Glomerular endothelial cell (primary cell): ENCODE measurements at places on chromosomes 4 and X.
A peak's percentile ranks its signal among the peaks of the same experiment; 100 is the strongest.

DNA sequence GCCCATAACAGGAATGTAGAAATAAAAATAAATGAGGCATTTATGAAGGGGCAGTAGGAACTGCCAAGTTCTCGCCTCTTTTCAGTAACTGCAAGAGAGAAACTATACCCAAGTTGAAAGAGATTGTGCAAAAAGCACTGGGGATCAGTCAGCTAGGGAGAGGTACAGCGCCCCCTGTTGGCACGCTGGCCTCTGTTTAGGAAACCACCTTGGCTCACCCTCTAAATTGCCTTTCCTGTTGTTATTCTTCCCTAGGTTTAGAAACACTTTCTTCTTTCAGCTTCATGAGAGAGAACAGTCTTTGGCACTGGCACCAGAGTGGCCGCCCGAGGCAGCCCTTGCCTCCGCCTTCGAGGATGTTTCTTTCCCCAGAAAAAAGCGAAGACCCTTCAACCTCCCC lies 348.5 kb downstream of the MID1IP1 start:
- DNase-seq = peak; percentile 9

DNA sequence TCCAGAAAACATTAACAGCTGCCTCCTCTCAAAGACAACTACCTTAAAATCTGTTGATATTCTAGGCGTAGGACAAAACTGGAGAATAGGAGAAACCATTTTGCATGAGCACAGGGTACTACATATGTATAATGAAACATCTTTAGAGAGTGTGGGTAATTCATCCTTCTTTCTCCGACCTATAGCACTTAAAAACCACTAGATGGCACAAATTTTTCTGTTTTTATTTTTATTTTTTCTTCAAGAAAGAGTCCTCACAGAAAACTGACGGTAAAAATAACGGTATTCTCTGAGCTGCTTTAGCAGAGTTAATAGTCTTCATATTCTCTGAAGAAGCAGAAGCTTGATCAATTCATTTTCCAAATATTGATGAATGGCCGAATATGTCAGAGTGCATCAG lies 14.6 kb downstream of the SMIM31 start:
- DNase-seq = no peak

- no peak for DNase-seq
Observed at GRCh38 chr4:66034262-66034661, 364.0 kb upstream of the EPHA5 start.

DNA sequence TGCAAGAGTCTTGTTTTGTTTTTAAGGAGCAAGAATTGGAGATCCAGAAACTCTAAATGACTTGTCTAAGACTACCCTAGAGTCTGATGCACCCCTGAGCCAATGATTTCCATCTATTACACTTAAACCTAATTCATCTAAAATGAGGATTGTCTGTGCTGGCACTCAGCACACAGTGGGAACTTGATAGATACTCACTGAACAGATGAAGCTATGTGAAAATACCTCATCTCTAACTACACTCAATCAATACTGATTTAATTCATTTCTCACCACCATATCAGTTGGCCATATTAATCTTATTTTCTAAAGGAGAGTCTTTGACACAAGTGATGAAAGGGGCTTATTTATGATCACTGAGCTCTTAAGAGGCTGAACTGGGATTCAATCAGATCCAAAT lies 262.1 kb downstream of the HS3ST1 start:
- no peak for DNase-seq

- no peak for DNase-seq
Observed at GRCh38 chrX:10992110-10992509, 119.0 kb upstream of the HCCS start.

- DNase-seq = no peak
Observed at GRCh38 chr4:48369248-48369647, 27.9 kb downstream of the SLAIN2 start.

DNA sequence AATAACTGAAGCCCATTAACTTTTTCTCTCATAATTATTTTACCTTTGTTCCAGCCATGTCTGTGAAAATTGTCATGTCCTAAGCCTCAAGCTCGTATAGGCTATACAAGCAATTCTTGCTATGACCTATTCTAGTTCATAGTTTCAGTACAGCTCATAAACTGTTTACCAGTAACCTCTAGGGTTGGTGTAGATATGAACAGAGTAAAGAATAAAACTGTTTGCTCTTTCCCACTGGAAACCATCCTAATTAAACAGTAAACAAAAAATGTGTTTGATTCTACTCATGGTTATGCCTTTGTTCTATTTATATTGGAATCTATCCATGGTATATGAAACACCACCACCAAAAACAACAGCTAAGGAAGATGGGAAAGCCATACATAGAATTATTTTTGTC lies 1444.0 kb upstream of the PCDH7 start:
- DNase-seq = no peak

DNA sequence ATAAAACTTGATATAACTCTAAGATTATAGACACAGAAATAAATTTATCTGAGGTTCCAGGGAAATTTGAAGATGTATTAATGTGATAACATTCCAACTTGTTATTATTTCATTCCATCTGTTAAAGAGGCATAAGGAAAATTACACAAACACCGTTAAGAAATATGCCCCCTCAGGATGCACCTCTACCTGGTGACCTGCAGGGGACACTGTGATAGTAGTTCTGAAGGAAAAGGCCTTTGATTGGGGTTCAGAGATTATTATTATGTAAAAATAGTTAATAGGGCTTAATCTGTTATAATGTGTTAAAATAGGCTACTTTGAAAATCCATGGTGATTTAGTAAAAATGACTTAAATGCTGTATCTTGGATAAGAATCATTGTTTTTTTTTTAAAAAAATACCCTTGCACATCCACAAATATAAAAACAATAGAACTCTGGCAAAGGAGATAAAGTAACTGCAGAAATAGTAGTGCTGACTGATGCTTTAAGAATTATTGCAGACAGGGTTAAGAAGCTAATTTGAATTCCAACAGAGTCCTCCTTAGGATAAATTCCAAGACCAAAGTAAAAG lies 6.1 kb upstream of the ABRAXAS1 start:
- DNase-seq = peak; percentile 31

GRCh38 chr4:22668301-22668700 lies 24.4 kb upstream of the GBA3 start:
- no peak for DNase-seq

DNA sequence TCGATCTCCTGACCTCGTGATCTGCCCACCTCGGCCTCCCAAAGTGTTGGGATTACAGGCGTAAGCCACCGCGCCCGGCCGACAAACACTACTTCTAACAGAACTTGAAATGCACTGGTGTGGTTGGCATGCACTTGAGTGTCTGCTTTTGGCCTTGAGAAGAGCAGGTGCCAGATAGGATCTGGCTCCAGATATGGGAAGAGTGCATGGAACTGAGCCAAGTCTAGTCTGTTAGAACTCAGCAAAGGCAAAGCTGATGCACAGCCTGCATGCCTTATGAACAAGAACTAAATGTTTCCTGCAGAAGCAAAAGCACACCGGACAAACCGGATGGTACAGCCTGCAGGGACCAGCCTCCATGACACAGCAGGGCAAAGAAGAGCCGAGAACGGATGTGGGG lies 35.1 kb upstream of the TBL1X start:
- no peak for DNase-seq

DNA sequence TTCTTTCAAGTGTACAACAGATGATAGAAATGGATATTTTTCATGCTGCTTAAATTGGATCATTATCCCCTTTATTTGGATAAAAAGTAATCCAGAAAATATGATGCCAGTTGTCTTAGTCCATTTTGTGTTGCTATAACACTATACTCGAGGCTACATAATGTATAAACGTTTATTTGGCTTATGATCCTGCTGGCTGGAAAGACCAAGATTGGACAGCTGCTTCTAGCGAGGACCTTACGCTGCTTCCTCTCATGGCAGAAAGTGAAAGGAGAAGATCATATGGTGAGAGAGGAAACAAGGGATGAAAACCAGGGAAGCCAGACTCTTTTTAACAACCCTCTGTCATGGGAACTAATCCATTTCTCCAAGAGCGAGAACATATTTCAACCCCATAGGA lies 102.7 kb downstream of the TRAM1L1 start:
- no peak for DNase-seq

- no peak for DNase-seq
Observed at GRCh38 chrX:47831788-47832187, 4.9 kb upstream of the ZNF81 start.
